CD8-positive, alpha-beta memory T cell (primary cell): ENCODE measurements at places on chromosomes 16 and 17. TPM values are rescaled to one million over a fixed set of nuclear protein-coding genes. Genes with fewer than 3 reads are reported as not detected.

DNA sequence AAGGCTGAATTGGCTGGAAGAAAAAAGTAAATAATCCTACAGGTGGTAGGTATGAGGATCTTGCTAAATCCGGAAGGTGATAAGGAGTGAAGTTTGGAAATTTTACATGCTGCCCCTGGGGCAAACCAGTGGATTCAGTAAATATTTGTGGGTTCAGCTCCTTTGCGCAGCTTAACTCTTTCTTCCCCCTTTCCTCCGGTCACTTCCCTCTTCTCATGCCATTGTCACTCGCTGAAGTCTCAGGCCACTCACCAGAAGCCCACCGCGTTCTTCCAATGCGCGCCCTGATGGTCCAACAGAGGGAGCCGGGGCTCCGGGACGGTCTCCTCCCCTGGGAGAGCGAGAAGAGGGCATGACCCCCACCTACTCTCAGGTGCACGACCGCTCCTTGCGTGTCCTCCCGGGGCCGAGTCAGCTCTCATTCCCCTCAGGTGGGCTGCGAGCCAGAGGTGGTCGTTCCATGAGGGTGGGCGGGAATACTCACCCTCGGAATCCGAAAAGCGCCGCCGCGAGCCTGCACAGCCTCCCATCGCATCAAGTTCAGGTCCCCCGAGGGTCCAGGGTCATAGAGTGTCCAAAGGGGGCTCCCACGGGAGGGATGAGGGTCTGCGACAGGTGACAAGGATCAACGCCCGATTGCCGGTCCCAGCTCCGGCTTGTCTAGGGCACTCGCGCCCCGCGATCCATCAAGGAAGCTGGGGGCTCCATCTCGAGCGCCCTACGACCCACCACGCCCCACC, 474 bp downstream of the CLN3 start:
- peak; percentile 7 for DNase-seq

DNA sequence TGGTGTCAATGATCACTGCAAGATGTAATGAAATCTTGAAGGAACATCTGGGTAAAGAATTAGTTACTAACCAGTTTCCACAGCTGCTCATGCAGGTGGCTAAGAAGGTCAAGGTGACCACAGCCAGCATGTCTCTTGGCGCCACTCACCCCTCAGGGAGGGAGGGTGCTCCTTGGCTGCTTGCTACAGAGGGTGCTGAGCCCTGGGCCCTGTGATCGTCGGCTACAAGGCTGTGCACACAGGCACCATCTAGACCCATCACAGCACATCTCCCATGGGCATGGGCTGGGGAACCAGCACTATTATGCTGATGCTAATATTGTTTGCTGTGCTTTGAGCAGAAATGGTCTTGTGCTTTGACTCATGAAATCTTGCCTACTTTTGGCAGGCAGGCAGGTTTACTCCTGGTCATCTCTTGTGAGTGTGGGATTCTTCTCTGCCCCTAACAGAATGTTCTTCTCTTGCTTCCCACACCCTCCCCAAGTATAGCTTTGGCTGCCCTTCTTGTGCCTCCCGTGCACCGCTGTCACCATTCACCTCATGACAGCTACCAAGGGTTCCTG, 36.4 kb downstream of the TXNDC11 start:
- DNase-seq, result no peak

SLC12A3 gene
- not detected for total RNA-seq

GPS2 gene
- 85.2 TPM for total RNA-seq

- DNase-seq, result no peak
Observed at GRCh38 chr16:67246756-67247191, 507 bp downstream of the FHOD1 start.

OGFOD3 gene
- total RNA-seq, result 27.9 TPM

- DNase-seq, result no peak
Observed at GRCh38 chr17:80750263-80750662, 205.6 kb downstream of the RPTOR start.

CDK10 gene
- 79.0 TPM for total RNA-seq

DNA sequence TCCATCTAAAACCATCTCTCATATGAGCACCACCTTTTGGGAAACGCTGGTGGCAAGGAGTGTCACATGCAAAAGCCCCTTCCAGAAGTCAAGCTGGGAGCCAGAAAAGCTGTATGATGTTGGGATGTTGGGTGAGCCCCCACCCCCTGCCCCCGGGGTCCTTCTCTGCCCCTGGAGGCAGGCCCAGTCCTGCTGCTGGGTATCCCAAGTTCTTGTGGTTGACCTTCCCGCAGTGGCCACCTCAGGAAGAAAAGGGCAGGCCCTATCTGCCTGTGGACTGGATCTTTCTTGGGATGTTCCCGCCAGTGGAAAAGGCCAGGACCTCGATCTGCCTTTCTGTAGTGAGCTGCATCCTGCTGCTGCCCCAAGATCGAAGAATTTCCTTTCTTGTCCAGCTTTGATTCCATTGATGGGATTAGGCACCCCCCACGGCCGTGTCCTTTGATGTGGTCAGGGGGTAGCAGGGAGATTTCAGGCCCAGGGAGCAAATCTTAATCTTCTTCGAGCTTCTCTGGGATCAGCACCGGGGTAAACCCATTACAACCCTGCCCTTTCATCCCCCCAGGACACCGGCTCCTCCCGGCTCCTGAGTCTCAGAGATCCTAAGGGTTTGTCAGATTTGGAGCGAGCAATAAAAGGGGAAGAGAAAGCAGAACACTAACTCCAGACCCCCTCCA, 165.6 kb downstream of the RAB11FIP4 start:
- no peak for DNase-seq

TRPV2 gene
- total RNA-seq, result 67.3 TPM
